NCI-H524 treated with DMSO at 0.1 percent for 48 hours (cell line): ENCODE measurements at places on chromosomes 1 and 21.

GRCh38 chr1:81443288-81443687 is 357.4 kb upstream of the ADGRL2 start:
- DNase-seq = no peak

GRCh38 chr1:19057182-19057779 is 100.8 kb upstream of the IFFO2 start:
- no peak for DNase-seq

- DNase-seq = no peak
These were observed 77.8 kb downstream of the ALPL start for GRCh38 chr1:21586846-21587601.

DNA sequence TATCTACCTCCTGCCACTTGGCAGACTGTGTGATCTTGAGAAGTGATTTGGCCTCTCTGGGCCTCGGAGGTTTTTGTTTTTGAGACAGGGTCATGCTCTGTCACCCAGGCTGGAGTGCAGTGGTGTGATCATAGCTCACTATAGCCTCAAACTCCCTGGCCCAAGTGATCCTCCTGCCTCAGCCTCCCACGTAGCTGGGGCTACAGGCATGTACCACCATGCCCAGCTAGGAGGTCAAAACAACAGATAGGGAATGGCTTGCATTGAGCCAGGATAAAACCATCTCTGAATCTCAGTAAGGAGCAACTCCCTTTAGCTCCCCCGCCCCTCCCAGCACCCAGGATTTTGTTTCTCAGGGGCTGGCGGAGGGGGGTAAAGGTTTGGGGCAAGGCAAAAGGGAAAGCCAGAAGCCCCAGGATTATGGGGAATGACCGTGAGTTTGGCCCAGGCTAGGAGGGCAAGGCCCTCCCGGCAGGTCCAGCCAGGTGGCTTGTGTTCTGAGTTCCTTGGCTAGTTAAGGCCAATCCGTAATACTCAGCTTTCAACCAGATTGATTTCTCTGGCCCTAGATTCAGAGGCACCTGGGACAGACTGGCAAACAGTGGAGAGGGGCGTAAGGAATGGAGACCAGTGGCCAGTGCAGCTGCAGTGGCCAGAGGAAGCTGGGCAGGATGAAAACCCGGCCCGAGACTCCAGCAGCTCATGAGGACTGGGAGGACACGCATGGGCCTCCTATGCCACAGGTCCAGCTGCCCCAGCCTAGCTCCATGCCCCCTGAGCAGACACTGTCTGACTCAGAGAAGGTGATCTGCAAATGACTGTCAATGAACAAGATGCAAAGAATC is 130.1 kb downstream of the DMRTB1 start:
- no peak for DNase-seq

DNA sequence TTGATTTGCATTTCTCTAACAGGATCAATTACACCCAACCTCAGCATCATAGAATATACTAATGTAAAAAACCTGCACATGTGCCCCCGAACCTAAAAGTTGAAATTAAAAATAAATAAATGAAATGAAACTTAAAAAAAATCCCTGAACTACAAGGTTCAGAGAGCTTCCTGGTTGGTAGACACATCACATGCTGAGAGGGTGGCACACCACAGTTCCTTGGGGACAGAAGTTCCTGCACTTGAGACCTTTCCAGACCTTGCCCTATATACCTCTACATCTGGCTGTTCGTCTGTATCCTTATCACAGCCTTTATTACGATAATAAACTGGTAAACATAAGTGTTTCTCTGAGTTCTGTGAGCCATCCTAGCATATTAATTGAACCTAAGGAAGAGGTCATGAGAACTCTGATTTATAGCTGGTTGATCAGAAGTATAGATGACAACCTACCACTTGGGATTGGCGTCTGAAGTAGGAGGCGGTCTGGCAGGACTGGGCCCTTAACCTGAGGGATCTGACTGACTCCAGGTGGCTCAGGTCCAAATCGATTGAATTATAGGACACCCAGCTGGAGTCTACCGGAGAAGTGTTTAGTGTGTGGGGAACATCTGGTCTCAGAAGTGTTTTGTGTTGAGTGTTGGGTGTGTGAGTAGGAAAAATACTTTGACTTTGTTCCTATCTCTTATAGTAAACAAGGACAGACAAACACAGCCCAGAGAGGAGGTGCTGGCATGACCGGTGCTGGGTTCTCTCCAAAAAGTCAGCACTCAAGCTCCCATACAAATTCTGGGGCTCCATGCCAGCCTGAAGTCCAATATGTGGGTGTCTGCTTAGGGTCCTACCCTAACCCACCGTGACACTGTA is 19.0 kb downstream of the C1orf115 start:
- DNase-seq = no peak

DNA sequence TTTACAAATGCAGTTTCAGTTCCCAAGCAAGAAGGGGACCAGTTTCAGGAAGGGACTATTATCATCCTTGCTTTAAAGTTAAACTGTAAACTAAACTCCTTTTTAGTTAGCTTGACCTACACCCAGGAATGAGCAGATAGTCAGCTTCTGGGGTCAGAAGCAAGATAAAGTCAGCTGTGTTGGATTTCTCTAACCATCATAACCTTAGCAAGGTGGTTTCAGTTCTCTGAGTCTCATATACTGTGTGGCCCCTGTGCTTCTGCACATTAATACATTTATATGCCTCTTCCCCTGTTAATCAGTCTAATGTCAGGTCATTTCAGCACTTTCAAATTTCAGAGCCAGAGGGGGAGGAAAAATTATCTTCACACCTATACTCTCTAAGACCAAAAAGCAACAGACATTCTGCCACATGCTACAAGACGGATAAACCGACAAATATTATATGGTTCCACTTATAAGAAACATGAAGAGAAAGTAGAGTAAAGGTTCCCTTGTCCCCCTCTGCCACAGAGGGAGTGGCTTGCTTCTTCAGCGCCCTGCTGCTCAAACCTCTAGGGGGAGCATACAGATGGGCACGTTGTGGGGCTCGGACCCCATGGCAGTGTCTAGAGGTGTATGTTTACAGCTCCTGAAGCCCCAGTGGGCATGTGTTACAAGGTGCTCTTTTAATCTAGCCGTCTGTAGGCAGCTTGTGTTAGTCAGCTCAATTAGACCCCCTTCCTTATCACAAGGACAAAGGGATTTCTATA is 89.1 kb downstream of the SMYD3 start:
- DNase-seq = no peak

- DNase-seq = no peak
These were observed 9.7 kb downstream of the CNTN2 start for GRCh38 chr1:205052690-205053089.

DNA sequence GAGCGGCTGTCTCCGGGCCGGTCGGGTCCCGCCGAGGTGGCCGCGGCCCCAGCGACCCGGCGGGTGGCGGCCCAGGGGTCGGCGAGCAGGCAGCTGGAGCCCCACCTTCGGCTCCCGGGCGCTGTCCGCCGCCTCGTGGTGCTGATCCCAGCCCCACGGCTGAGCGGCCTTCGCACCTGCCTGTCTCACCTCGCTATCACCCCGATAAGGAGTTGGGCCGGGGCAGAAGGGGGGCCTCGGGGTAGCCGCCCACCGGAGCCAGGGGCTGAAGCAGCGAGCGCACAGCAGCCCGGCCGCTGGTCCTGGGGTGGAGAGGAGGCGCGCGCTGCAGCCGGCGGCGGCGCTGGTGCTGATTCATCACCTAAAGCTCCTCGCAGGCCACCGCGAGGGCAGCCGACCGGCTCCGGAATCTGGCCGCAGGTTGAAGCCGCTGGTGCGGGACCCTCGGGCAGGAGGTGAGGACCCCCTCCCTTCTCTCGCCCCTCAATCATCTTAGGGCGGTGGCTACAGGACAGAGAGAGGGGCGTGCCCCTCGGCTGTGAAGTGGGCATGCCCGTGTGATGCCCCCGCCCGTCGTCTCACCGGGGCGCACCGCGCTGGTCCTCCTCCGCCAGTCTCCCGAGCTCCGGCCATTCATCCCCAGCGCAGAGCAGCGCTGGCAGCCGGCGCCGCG is 575 bp downstream of the TRIM67 start:
- no peak for DNase-seq

DNA sequence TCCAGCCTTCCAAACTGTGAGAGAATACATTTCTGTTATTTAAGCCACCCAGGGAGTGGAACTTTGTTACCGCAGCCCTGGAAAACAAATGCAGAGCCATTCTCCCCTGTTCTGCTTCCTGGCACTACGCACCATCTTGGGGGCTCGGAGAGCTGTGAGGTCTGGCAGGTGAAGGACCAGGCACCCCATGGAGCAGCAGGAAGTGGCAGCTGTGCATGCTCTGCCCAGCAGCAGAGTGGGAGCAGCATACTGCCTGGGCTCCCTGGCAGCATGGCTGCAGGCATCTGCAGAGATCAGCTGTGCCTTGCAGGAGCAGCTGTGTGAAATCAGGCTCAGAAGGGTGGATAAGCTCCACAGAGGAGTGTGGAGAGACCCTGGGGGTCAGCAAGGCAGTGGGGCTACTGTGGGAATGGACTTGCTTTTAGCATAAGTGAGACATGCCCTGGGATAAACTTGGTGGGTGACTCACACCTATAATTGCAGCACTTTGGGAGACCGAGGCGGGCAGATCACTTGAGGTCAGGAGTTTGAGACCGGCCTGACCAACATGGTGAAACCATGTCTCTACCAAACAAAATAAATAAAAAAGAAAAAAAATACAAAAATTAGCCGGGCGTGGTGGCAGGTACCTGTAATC is 17.7 kb upstream of the ZSCAN20 start:
- no peak for DNase-seq

- no peak for DNase-seq
These were observed 25.6 kb upstream of the COL18A1 start for GRCh38 chr21:45379171-45379900.

DNA sequence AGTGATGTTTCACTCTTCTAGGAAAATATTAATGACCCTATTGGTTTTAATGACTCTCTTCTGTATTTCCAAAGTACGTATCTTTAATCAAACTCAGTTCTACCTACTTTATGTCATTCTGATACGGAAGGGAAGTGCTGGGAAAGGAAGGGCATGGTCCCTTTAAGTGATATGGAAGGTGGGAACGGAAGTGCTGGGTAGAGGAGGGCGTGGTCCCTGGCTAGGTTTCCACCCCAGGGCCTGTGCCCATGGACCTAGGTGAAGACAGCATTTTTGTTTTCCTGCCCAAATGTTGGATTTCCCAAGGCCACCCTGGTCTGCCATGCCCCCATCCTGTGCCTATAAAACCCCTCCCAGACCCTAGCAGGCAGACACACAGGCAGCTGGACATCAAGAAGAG is 24.0 kb downstream of the RGS4 start:
- no peak for DNase-seq

GRCh38 chr1:46667782-46668760 is at the start of gene ATPAF1:
TSS of gene ATPAF1 (minus strand) at chr1:46668364. CDS start at chr1:46668322, 42 bp downstream.
- no peak for DNase-seq

- no peak for DNase-seq
These were observed 40.1 kb downstream of the TLR5 start for GRCh38 chr1:223102797-223103533.

DNA sequence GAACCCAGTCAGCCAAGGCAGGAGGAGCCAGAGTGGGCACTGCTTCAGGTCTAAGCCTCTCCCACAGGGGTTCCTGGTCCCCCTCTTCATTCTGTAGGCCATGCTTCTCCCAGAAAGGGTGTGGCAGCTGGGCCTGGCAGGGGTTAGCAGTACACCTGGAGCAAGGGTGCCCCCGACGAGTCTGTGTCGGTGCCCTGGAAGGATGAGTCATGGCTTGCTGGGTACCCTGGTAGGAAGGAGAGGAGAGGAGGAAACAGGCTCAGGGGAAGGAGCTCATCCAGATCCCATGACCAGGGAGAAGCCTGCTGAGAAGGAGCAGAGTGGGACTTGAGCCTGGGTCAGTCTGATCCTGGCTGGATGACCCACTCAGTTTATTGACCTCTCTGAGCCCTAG is 10.3 kb downstream of the KDF1 start:
- DNase-seq = no peak

GRCh38 chr1:64209221-64209620 is 5.8 kb downstream of the UBE2U start:
- no peak for DNase-seq

DNA sequence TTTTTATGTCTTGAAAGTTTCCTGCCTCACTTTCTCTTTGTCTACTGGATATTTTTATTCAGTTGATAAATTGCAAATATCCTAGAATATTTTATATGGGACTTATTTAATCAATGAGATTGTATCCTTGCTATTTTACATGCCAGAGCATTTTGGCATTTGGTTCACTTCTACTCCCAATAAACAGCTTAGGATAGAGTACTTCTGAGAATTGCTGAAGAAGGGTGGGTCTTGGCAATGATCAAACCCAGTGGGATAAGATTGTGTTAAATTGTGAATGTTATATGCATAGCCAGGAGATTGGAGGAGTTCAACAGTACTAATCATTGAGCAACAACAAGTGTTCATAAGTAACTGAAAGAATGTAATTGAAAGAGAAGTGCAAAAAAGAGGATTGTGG is 60.1 kb downstream of the SDCCAG8 start:
- no peak for DNase-seq

DNA sequence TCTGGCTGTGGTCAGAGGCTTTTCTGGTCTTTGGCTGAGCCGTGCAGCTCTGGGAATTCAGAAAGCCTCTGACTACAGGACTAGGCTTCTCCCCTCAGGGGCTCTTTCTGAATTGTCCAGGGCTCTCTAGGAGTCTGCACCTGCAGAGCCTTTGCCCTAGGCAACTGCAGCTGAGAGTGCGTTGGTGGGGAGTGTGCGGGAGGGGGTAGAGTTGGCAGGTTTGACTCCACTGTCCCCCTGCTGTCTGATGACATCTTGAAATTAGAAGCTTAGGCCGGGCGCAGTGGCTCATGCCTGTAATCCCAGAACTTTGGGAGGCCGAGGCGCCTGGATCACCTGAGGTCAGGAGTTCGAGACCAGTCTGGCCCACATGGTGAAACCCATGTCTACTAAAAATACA is 32.9 kb downstream of the KIAA1614 start:
- DNase-seq = no peak

- no peak for DNase-seq
These were observed 35.8 kb downstream of the LAMC1 start for GRCh38 chr1:183058851-183059502.

DNA sequence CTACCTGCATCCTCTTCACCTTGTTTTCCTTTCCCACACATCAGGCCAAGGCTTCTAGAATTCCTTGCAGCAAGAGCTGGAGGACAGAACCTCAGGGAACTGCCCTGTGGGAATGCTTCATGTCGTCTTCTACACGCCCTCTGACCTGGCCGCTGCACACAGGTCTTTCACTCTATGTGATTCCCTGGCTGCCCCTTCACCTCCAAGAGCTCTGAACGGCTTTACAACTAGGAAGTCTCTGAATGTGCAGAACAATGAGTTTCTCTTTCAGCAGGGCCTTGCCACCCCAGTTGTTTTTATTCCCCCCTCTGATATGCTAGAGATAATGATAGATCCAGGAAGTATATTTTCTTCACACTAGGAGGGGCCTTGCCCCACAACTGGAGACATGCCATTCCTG is 142.6 kb downstream of the CLIC6 start:
- DNase-seq = no peak

- no peak for DNase-seq
These were observed 367.1 kb upstream of the ESRRG start for GRCh38 chr1:217090060-217090911.

GRCh38 chr1:21821385-21822019 is 9.4 kb downstream of the LDLRAD2 start:
- no peak for DNase-seq
